COR-L47 (cell line): ENCODE measurements at places on chromosomes 2 and 18.

DNA sequence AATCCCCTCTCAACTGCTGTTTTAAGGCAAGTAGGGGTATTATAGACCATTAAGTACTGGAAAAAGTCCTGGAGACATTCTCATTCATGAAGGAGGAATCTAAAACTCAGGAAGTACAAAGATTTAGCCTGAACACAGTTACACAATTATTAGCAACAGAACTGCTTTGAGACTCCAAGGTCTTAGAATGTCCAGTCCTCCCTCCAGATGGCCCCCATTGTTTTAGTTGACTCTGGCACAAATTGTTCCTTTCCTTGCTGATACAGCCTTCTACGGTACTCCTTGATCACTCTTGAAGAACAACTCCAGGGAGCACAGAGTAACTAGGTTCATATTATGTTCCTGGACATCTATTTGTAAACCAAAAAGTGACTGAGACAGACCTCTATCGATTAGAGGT is 210.1 kb upstream of the RND3 start:
- no peak for DNase-seq

DNA sequence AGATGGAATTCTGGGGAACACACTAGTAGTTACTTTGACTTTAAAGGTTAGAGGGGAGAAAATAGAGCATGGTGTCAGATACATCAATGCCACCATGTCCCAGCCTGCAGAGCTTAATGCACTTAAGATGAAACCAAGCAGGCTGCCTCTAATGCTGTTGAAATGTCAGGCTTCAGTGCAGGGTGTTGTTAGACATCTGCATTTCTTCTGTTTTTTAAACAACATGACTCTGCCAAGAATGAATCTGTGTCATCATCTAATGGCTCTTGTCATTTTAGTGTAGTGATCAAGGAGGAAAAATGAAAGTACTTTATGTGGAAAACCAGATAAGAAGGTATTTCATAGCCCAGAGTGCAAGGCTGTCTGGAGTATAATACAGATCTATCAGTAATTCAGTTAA is 29.9 kb downstream of the LYPD1 start:
- no peak for DNase-seq

- no peak for DNase-seq
Observed at GRCh38 chr2:134489732-134490384, 228.9 kb downstream of the TMEM163 start.

GRCh38 chr2:241053576-241054251 is 48.4 kb downstream of the MTERF4 start:
- DNase-seq: no peak

DNA sequence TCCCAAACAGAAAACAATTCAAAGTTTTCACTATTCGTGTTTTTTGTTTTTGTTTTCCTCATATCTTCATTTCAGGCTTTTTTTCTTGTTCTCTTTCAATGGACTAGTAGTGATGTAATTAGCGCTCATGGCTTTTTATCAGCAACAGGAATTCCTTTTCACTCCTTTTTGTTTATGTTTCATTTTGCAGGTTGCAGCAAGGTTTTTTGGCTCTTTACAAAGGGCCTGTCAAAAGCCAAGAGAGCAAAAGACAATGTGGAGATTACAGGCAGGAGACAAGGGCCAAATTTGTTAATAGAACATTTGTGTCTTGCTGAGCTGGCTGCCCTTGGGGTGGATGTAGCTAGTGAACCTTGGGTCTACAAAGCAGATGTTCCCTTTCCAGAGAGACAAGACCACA is 467.4 kb upstream of the CDH20 start:
- DNase-seq: no peak

- DNase-seq: no peak
Observed at GRCh38 chr18:48861181-48861708, 89.5 kb downstream of the SMAD7 start.

DNA sequence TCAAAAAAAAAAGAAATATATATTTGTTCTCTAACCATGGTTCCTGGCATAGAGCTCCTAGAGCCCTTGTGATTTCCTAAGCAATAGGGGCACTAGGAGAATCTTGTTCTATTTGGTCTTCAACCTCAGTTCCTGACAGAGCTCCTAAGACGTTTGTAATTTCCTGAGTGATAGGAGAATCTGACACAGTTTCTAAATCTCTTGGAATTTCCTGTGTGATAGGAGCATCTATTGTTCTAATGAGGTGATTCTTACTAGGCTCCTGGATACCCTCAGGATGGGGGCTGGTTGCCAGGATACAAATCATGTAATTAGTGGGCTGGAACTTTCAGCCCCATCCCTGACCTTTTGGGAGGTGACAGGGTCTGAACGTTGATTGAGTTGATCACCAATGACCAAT is 245.8 kb downstream of the ZEB2 start:
- DNase-seq: no peak

GRCh38 chr2:164458792-164459191 is 162.5 kb downstream of the GRB14 start:
- DNase-seq: peak; percentile 50

- peak; percentile 20 for DNase-seq
Observed at GRCh38 chr2:223758131-223758840, 79.1 kb downstream of the AP1S3 start.

GRCh38 chr18:80033181-80034067 is 810 bp upstream of the RBFA start:
- DNase-seq: no peak

GRCh38 chr18:73645160-73645715 is 502.4 kb downstream of the FBXO15 start:
- no peak for DNase-seq

- DNase-seq: no peak
Observed at GRCh38 chr2:86464652-86465051, 23.5 kb downstream of the KDM3A start.

DNA sequence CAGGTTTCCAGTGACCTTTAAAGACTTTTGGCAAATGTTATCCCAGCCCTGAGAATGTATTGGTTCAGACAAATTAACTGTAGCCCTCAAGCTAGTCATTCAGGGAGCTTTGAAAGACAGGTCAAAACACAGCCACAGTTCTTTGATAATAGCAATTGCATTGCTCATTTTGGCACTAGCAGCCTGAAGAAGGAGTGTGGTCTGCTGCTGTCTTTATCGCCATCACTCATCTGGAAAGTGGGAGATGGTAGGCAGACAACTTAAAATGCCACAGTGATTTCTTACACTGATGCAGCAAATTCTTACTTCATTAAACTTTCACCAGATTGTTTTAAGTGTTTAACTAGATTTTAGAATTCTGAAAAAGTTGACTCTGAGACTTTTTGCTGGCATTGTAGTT is 47.2 kb downstream of the DOK6 start:
- no peak for DNase-seq

GRCh38 chr2:64133828-64134227 is 10.4 kb downstream of the PELI1 start:
- DNase-seq: no peak
